ENCODE measurements at places on chromosomes 3 and 15.

DNA sequence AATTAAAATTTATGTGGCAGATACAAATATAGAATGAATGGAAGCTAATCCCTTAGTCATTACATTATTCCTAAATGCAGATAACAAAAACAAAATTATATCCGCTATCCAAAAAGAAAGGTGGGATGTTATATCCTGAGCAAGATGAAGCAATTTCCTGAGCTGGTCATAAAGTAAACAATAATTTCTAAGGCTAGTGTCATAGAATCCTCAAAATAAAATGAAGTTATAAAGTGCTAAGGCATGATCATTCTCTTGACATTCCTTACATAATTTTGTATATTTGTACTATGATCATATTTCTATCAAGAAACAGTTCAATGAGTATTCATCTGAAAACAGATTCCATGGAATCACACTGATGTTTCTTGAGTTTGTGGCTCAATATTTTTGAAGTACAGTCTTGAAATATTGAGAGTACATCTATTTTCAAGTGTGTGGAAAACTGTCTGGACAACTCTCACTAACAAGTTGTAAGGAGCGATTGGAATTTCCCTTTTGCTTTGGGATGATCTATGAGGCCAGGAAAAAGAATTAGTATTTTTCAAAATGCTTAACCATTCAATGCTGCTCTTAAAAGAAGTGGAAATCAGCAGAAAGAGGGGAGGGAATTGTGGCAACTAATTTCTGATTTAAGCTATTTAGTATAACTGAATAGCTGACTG is 92.4 kb downstream of the ABI3BP start:
- no peak for DNase-seq

GRCh38 chr3:43185274-43185982 is 79.5 kb upstream of the POMGNT2 start:
- DNase-seq: no peak

DNA sequence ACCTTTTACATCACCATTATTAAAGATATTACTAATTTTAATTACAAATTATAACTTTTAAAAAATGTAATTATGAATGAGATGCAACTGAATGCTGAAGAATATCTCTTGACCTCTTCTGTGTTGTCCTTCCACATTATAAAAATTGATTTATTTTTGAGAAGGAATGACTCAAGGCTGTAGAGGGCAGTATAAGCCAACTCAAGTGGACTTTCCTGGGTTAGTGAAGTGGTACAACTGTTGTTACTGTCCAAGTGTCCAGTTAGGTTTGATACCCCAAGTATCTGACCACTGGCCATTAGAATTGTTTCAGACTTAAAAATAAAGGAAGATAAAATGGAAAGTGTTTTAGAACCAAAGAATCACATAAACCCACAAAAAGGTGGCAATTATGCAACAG is 51.9 kb downstream of the BBX start:
- DNase-seq: no peak

GRCh38 chr3:8327739-8328138 is 173.9 kb upstream of the LMCD1 start:
- DNase-seq: no peak

- no peak for DNase-seq
Observed at GRCh38 chr3:177778633-177779032, 581.4 kb upstream of the TBL1XR1 start.

GRCh38 chr3:127304121-127304744 is 16.4 kb upstream of the PRR20G start:
- DNase-seq: no peak

GRCh38 chr3:107884719-107885460 is 205.9 kb downstream of the CD47 start:
- DNase-seq: no peak

DNA sequence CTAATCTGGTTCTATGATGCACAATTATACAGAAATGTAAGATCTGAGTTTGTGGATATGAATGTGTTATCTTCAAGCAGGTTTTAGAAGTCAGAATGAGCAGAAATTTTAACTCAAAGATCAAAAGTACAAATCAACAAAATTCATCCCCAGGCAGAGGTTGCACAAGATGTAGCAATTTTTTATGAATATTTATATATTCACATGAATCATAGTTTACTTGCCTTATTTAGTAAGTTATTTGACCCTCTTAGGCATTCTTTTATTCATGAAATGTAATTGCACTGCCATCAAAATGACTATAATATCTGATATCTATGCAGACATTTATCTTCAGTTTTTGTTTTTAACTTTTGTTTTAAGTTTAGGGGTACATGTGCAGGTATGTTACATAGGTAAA is 103.1 kb upstream of the DAZL start:
- no peak for DNase-seq

- DNase-seq: no peak
Observed at GRCh38 chr3:163328680-163329079, 1749.6 kb downstream of the SI start.

DNA sequence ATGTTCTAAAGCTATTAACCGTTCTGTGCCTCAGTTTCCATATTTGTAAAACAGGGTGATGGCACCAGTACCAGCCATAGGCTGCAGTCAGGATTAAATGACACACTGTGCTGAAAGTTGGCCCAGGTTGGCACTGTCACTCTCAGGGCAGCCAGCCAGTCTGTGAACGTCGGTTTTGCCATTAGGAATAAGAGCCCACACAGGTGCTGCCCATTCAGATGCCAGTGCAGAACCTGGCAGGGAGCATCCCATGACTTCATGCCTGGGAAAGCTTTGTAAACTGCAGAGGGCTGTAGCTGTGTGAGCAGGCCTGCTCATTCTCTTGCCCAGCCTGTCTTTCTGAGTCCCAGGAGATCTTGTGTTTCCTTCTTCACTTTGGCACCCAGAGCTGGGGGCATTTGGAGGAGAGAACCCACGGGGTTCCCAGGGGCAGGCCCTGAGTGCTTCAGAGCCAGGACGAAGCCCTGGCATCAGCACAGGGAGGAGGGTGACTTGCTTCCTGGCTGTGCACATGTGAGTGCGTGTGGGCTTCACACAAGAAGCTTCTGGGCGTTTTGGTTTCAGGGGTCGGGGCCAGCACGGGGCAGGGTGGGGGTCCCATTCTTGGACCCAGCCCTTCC is 46.9 kb downstream of the ZNF710 start:
- no peak for DNase-seq

- DNase-seq: no peak
Observed at GRCh38 chr3:5799398-5799797, 611.9 kb downstream of the EDEM1 start.

DNA sequence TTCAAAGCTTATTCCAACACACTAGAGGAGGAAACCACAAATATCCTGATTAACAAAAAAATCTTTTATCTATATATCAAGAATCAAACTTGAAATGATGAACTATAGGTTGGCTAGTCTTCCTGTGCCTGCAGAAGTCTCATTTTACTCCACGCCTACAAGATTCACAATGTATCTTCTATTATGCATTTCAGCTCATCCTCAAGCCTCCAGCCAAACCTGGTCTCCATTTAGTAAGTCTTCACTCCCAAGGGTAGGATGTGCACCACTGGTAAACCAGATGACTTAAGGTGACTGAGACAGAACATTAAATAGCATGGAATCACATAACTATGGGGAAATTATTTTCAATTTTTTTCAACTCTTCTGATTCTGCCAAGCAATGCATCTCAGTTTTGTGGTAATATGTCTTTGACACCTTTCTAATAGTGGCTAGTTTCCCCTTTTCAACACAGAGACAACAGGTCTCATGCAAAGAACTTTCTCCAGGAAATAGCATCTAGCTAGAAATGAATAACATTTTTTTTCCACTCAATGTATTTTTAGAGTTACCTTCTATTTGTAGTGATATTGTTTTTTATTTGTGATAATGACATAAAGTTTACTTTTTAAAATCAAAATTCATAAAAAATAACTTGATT is 166.9 kb downstream of the TNIK start:
- DNase-seq: no peak

DNA sequence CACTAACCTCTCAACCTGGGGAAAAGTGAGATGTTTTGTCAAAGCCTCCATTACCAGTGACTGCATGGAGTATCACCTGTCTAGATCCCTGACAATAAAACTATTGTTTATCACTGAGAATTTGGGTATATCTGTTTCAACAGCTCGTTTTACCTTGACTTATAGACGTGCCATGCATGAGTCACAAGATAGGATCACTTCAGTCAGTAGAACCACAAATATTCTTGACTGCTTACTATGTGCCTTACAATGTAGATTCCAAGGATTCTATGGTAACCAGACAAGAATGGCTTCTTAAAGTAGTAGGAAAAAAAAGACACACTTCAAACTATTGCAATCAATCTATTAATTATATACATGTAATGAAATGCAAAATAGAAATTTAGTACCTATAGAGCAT is 55.7 kb upstream of the GRM7 start:
- no peak for DNase-seq

GRCh38 chr3:8519156-8519555 is 17.5 kb downstream of the LMCD1 start:
- DNase-seq: no peak

DNA sequence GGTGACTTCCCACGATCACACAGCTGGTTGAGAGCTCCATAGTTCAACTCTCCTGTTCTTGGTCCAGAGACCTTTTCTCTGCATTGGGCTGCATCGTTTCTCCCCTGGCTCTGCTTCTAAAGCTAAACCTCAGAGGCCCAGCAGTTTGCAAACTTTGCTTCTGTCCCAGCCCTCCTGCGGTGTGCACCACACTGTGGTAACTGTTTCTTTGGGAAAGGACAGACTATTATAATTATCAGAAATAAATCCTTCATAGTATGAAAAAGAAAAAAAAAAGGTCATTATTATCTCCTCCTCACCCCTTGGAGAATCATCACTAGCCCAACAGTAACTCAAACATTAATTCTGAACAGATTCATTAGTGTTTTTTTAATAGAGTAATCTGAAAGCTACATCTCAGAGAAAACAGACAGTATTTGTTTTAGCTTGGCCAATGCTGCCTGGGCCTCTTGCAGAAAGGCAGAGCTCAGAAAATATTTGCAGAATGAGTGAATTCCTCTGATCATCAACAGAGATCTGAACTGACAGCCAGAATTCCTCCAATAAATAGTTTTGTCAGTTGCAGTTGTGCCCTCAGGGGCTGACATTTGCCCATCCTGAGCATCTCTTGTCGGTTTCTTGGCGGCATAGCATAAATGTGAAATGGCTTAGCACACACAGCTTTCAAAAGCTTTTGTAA is 52.9 kb downstream of the BFSP2 start:
- DNase-seq: no peak

DNA sequence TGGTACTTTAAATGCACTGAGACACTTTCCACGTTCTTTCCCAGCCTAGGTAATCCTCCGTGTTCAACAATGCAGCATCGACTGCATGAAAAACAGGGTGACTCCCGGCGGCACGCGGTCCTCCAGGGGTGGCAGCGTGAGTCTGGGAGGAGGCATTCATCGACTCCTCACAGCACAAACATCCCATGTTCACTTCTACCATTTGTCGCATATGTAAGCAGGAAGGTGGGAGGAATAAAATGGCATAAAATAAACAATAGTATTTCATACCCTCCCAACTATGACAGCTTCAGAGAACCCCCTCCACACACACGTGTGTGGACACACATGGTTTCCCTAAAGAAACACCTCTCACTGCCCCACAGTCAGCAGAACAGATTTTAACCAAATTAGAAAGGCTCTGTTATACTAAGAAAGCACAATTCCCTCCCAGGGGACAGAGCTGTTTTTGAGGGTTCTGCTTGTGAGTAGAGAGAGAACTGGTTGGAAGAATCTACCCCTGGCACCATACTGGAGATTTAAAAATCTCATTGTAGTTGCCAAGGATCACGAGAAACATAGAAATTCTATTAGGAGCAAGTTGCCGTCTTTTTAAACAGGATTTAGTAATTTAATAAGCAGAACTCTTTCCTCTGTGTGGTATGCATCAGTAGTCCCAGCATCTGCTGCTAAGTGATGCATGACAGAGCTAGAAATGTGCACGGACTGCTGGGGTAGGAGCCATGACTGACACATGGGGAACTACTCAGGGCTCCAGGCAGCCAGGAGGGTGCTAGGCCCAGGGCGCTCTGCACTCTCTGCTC is 6.0 kb downstream of the FAM43A start:
- no peak for DNase-seq

DNA sequence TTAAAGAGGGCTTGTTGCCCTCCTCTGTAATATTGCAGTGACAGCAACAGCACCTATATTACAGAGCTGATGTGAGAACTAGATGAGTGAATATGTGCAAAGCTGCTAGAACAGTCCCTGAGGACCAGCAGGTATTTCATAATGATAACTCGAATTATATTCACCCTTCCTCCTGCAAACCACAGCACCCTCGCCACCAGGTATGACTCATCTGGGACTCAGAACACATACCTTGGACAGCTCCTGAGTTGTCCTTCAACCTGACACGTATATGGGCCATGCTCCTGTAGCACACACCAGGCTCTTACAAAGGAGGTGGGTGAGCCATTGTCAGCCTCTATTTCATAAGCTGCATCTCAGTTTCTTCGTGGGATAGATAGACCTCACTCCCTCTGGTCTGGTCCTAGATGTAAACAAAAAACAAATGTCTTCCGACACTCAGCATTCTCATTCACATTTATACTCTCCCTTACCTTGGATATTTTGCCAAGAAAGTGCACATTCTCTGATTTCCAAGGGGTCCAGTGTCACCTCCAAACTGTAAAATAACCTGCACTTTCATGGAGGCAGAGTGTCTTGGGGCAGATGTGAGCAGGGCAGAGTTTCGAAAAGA is 124.5 kb downstream of the TLE3 start:
- DNase-seq: no peak

DNA sequence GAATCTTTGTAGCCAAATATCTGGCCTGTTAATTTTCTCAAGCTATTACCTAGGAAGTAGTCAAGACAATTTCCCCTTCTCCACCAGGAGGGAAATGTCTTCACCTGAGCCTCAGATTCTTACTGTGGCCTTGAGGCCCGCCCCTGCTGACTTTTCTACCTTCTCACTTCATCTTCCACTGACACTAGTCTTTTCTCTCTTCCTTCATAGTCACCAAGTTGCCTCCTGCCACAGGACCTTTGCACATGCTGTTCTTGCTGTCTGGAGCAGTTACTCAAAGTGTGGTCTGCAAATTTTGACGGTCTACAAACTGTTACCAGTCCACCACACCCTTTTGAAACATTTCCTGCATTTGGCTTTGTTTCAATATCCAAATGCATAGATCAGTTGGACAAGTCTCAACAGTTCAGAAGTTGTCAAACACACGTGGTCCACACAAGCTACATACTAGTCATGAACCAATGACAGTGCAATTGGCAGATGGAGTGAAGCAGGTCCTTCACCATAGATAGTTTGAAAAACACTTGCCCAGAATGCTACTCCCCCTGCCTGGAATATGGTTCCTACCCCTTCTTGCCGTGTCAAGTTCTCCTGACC is 100.5 kb downstream of the OSBPL10 start:
- no peak for DNase-seq
